ENCODE measurements at places on chromosomes 3 and 15. TPM values are rescaled to one million over a fixed set of nuclear protein-coding genes. Genes with fewer than 3 reads are reported as not detected.

Gene IRAK2
- 5.6 TPM for total RNA-seq

Gene MUC4
- not detected for total RNA-seq

Gene SNRPA1
- total RNA-seq = 12.0 TPM

Gene HOMER2
- total RNA-seq = 16.4 TPM

Gene DNAJC17
- 12.0 TPM for total RNA-seq

Gene ILDR1
- total RNA-seq = not detected

Gene A4GNT
- not detected for total RNA-seq

Gene ZCWPW2
- total RNA-seq = 0.65 TPM

Gene PEX5L
- 0.24 TPM for total RNA-seq

Gene EFHB
- total RNA-seq = under 0.01 TPM

Gene SCAANT1
- total RNA-seq = not detected
